ENCODE measurements at places on chromosomes 12 and 14. TPM values are rescaled to one million over a fixed set of nuclear protein-coding genes. Genes with fewer than 3 reads are reported as not detected.

- no peak for DNase-seq
Measured at GRCh38 chr14:69792887-69793421, 4.1 kb downstream of the SLC10A1 start.

- DNase-seq: no peak
Measured at GRCh38 chr14:84251411-84252115, 1278.4 kb upstream of the FLRT2 start.

GRCh38 chr12:129887101-129887500, 16.7 kb downstream of the TMEM132D start:
- no peak for DNase-seq

GRCh38 chr14:99603471-99604277, at the start of gene CCDC85C:
CCDC85C (minus strand) TSS chr14:99604207; CDS start chr14:99603959, 248 bp downstream.
- no peak for DNase-seq

DNA sequence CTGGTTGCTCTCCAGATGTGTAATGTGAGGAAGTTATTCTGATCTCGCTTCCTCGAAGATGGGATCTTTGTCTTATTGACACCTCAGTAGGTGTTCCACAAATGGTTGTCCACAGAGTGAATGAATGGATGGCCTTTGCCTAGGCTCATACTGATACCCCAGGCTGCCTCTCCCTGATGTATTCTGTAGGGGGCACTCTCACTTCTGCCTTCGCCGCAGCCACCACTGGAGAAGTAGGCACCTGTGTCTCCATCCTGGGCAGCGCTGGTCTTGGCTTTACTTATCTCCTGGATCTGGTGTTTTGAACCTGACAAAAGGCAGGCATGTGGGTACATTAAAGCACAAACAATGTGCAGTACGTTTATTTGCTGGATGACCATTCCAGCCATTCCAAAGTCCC, 82.1 kb downstream of the ZFP36L1 start:
- no peak for DNase-seq

DNA sequence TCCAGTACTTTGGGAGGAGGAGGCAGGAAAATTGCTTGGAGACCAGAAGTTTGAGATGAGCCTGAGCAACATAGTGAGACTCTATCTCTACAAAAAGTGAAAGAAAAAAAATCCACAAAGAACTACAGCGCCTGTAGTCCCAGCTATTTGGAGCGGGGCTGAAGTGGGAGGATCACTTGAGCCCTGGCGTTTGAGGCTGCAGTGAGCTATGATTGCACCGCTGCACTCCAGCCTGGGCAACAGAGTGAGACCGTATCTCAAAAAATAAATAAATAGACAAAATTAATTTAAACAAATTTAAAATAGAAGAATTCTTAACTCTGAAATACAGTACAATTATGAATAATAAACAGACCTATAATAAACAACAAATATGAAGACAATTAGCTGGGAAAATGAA, 40.9 kb downstream of the ATL1 start:
- no peak for DNase-seq

DNA sequence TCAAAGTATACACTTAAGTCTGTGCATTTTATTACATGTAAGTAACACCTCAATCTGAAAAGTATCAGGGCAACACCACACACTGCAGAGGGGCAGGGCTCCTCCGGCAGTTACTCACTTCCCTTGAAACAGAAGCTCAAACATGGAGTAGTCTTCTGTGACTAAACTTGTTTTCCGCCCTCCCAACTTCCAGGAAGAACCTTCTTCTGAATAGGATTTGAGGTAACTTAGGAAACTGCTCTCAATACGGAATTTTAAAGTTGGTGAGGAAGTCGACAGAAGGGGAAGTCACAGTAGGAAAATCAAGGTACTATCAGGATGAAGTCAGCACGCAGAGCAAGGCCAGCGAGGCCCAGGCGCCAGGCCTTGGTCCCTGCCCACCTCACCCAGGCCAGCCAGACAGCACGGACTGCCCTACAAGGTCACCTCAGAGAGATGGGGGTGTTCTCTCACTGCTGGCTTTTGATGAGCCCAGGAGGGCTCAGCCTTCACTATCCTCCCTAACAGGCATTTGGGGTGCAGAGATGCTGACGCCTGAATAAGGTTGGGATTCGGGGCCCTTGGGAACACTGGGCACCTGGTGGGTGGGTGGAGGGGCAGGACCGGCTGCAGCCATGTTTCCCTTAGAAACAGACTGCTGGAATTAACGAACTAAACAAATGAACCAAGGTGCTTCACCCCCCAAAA, 5.8 kb downstream of the ANKRD9 start:
- no peak for DNase-seq

The ANKRD33 gene
- polyA plus RNA-seq: not detected

DNA sequence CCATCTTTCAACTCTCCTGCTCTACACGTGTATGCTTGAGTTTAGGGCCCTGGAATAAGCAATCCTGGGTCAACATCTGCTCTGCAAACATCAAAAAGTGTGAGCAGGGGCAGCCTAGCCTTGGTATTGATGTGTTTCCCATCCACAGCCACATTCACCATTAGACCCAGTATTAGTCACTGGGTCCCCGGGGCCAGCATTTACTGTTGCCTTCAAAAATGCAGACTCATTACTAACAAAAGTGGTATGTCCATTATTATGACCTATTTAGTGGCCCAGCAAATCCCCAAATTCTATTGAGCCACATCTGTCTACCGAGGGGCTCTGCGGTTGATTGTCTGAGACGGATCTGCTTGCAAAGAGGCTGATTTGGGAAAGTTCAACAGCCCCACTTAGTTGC, 661.8 kb downstream of the DIO2 start:
- no peak for DNase-seq

GRCh38 chr14:71996610-71997009, 64.4 kb downstream of the RGS6 start:
- no peak for DNase-seq

- no peak for DNase-seq
Measured at GRCh38 chr12:47473091-47473490, 232.7 kb downstream of the RPAP3 start.

The FAM186B gene
- polyA plus RNA-seq: 0.12 TPM

- no peak for DNase-seq
Measured at GRCh38 chr12:57621497-57622292, 10.5 kb downstream of the ARHGEF25 start.

All from BJ (cell line).